ENCODE measurements at places on chromosomes 6 and 20.

GRCh38 chr20:32966881-32967781 is 37.1 kb downstream of the SUN5 start:
- DNase-seq, result no peak

- no peak for DNase-seq
Observed at GRCh38 chr20:61210862-61211261, 41.2 kb upstream of the CDH4 start.

GRCh38 chr20:59706400-59706693 is 102.0 kb downstream of the PHACTR3 start:
- no peak for DNase-seq

DNA sequence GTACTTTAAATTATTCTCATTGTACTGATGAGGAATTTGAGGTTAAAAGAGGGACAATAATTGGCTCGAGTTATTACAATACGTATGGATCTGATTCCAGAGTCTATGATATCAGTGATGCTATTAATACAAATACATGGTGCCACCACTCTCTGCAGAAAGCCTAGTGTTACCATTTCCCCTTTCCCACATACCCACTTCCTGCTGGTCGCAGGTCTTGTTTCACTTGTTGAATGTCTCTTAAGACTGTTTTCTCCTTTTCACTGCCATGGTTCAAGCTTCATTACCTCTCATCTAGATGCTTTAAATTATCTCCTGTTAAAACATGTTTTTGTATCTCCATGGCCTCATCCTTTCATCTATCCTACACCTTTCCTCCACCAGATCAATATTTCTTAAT is 62.0 kb downstream of the FHL5 start:
- DNase-seq, result no peak

DNA sequence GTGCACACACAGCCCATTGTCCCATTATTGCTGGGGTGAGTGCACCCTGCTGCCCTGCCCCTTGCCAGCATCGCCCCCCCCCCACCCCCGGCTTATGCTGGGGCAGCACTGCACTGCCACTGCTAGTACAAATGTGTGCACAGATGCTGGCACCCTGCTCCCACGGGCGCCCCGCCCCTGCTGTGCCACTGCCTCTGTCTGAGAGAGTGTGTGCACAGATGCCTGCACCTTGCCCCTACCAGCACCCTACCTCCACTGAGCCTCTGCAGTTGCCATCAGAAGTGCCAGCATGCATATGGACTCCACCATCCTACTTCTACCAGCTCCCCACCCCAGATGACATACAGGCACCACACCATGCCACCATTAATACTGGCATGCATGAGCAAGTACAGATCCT is 454.6 kb upstream of the KHDRBS2 start:
- no peak for DNase-seq

DNA sequence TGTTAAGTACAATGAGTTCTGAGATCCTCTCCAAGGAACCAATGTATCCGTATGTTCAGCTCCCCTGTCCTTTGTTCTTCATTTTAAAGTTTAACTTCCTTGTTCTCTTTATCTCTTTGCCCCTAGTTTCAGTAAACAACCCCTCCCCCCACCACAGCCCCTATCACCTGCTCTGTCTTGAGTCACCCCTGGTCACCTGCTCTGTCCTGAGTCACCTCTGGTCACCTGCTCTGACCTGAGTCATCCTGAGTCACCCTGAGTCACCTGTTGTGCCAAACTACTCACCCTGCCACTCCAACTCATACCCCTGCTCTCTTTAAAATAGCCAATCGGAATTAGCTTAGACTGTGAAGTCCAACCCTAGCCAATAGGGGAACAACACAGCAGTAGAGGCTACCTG is 288.7 kb upstream of the CDYL start:
- no peak for DNase-seq

- no peak for DNase-seq
Observed at GRCh38 chr6:150229436-150230163, 86.8 kb downstream of the PPP1R14C start.

- DNase-seq, result no peak
Observed at GRCh38 chr6:128311944-128312570, 208.3 kb downstream of the PTPRK start.

DNA sequence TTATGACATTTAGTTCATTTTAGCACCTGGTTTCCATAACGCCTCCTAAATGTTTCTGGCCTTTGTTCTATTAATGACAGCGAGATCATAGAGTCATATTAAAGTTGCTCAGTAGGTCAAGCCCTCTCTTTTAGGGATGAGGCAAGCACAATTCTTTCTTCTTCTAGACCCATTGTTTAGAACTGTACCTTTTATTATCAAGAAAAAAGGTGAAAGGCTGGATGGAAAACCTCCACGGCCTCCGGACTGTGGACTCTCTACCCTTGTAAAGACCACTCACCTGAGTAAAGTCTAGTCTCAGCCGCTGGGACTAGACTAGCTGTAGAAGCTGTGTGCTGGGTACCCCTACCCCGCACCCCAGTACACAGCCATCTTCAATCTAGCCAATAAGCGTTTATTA is 6.0 kb upstream of the AFDN start:
- DNase-seq, result no peak

- peak; percentile 53 for DNase-seq
Observed at GRCh38 chr20:58892141-58892931, 39.8 kb downstream of the GNAS start.

GRCh38 chr20:43973231-43973630 is 58.6 kb downstream of the TOX2 start:
- DNase-seq, result no peak

DNA sequence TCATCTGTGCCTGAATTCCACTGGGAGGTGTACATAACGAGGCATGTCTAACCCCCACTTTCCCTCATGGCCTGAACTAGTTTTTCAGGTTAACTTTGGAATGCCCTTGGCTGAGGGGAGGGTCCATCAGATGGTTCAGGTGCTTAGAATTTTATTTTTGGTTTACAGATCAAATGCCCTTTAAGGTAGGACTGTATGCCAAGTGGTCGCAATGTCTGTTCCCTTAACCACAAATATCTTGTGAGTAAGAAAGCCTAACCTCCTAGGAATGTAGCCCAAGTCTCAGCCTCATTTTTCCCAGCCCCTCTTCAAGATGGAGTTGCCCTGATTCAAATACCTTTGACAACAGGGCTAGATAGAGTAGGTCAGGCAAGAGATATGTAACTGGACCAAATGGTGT is 78.4 kb downstream of the RNASET2 start:
- no peak for DNase-seq

- no peak for DNase-seq
Observed at GRCh38 chr6:26022132-26022472, 59.5 kb downstream of the TRIM38 start.

- DNase-seq, result no peak
Observed at GRCh38 chr6:5905431-5906339, 101.0 kb downstream of the NRN1 start.

GRCh38 chr20:23541776-23542175 is 26.5 kb downstream of the CST9L start:
- no peak for DNase-seq

DNA sequence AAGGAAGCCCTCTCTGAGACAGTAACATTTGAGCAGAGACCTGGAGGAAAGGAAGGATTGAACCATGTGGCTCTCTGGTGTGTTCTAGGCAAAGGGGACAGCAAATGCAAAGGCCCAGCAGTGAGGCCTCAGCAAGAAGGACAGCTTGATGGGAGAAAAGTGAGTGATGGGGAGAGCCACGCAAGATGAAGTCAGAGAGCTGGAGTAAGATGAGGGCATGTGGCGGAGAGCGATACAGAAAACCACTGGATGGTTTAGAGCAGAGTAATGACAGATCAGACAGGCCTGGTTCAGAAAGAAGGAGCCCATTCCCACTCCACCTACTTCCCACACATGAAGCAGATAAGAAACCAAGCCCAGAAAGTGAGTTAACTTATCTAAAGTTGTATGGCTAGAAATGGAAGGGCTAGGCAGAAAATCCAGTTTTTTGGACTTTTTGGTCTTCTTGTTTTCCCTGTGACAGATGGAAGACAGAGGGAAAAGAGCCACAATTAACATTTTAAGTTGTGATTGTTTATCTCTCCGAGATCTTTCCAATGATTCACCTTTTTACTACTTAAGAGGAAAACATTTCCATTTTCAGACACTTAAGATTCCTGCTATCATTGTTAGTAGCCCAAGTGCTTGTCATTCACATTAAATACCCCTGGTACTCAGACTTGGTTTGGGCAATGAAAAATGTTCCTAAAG is 723 bp upstream of the SNPH start:
- no peak for DNase-seq

GRCh38 chr6:14818422-14818884 is 427.4 kb upstream of the JARID2 start:
- no peak for DNase-seq

DNA sequence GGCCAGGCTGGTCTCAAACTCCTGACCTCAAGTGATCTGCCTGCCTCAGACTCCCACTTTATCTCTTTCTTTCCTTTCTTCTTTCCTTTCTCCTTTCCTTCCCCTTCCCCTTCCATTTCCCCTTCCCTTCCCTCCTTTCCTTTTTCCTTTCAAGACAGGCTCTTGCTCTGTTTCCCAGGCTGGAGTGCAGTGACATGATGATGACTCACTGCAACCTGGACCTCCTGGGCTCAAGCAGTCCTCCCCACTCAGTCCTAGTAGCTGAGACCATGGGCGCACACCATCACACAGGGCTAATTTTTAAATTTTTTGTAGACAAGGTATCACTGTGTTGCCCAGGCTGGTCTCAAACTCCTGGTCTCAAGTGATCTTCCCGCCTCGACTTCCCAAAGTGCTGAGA is 377.6 kb upstream of the ZFP64 start:
- no peak for DNase-seq

DNA sequence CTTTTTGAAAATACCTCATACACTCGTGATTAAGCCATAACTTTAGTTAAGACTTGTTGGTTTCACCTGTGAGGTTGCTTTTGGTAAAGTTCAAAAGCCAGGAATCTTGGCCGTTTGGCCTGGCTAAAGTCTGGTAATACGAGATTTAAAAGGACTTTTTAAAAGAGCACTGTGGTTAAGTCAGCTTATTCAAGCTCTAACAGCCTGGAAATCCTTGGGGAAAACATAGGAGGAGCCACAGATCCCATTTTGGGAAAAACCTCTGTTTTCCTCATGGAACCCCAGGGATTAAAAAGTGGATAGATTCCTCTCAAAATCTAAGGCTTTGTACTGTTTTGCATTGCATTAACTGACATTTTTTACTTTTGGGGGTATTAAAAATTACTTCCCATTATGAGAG is 13.7 kb upstream of the SLC22A16 start:
- no peak for DNase-seq

- no peak for DNase-seq
Observed at GRCh38 chr6:3372184-3372846, 84.5 kb downstream of the SLC22A23 start.

DNA sequence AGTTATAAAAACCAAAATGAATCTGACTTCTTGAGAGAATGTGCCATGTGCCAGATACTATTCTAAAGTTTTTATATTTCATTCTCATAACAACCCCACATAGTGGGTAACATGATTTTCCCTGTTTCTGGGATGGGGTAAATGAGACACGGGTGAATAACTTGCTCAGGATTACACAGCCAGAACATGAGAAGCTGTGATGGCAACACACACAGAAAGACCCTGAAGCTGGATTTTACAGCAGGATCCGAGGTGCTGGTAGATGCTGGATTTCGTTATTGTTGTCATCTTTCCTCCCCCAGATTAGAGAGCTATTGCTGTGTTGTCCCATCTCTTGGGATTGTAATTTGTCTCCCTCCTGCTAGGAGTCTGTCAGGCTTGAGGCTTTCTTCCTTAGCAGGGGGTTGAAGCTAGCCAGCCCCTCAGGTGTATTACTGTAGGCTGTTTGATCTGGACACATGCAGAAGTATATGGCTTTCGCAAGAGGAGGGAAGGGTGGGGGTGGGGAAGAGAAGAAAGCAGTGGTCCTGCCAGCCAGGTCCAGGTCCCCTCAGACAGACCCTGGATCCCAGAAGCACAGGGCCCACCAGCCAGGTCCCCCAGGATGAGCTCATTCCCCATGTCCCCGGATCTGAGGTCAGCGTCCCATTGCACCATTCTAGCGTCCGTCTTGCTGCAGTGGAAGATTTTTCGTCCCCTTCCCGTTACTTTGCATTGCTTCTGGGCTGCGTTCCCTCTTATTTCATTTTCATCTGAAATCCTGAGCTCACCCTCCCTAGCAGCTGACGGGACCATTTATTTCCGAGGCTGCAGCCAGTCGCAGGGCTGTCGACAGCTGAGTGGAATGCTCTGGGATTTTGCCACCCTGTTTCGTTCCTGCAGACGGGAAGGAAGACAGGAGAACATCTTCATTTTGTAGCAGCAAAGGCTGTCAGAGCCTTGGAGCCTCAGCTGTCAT is 7.3 kb upstream of the KCNG1 start:
- DNase-seq, result no peak

DNA sequence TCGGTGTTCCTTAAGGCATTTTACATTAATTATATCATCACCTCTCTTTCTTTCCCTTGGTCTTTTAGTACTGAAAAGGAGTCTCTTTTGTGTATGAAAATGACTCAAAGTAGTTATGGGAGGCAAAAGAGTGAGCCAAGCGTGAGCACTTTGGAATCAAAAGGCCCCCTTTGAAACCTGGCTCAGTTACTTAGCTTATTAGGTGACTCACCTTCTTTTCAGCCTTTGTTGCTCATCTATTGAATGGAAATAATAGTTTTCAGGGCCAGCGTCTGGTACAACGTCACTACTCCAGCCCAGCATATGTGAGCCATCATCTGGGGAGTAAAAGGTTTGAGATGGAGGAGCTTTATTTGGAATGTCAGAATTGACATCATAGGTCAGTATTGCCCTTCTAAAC is 147.4 kb upstream of the SCGN start:
- DNase-seq, result no peak

GRCh38 chr6:26156850-26157250 is 69.6 kb downstream of the HFE start:
- DNase-seq, result no peak

DNA sequence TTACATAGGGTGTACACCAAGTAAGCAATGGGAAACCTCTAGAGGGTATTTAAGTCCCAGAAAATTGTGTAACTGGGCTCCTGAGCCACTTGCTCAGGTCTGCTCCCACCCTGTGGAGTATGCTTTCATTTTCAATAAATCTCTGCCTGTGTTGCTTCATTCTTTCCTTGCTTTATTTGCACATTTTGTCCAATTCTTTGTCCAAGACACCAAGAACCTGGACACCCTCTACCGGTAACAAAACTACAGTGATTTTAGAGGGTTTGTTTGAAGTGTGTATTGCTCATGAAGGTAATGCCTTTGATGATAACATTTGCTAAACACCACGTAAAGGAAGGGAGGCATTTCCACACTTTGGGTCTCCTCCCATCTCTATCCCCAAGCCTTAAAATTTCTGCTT is 46.2 kb downstream of the MYB start:
- no peak for DNase-seq

- DNase-seq, result no peak
Observed at GRCh38 chr6:116866281-116866871, 10.7 kb upstream of the RFX6 start.

- DNase-seq, result no peak
Observed at GRCh38 chr6:29737707-29738630, 14.7 kb downstream of the HLA-F start.

- no peak for DNase-seq
Observed at GRCh38 chr6:135173242-135173988, 7.7 kb upstream of the MYB start.

Data from activated CD8-positive, alpha-beta memory T cell treated with anti-CD3 and anti-CD28 coated beads for 48 hours (primary cell).